Naive thymus-derived CD8-positive, alpha-beta T cell (primary cell): ENCODE measurements at places on chromosomes 6 and 20. TPM values are rescaled to one million over a fixed set of nuclear protein-coding genes. Genes with fewer than 3 reads are reported as not detected.

DNA sequence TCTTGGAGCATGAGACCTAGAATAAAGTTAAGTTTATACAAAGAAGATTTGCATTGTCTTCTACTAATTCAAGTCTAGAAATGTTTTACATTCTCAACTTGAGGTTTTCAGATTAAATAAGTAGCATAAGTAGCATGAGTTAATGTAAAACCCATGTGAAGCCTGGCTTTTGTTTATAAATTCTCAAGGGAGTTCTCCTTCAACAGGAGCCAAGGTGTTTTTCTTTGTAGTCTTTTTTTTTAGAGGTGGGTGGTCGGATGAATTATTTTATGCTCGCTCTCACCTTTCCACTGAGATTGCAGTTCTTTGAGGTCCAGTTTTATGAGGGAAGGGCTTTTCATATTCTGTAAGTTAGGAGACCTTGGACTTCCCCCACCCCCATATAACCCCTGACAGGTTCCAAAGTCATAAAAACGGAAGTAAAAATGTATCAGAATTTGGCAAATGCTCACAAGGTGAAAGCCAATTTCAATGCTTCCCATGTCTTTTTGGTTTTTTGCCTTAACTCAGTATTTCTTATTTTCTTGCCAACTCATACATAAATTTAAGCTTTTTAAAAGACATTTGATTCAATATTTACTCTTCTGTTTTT is 244.3 kb upstream of the ASCC3 start:
- no peak for DNase-seq

Gene COX4I2
- total RNA-seq = not detected

Gene MPIG6B
- total RNA-seq = 1.4 TPM

DNA sequence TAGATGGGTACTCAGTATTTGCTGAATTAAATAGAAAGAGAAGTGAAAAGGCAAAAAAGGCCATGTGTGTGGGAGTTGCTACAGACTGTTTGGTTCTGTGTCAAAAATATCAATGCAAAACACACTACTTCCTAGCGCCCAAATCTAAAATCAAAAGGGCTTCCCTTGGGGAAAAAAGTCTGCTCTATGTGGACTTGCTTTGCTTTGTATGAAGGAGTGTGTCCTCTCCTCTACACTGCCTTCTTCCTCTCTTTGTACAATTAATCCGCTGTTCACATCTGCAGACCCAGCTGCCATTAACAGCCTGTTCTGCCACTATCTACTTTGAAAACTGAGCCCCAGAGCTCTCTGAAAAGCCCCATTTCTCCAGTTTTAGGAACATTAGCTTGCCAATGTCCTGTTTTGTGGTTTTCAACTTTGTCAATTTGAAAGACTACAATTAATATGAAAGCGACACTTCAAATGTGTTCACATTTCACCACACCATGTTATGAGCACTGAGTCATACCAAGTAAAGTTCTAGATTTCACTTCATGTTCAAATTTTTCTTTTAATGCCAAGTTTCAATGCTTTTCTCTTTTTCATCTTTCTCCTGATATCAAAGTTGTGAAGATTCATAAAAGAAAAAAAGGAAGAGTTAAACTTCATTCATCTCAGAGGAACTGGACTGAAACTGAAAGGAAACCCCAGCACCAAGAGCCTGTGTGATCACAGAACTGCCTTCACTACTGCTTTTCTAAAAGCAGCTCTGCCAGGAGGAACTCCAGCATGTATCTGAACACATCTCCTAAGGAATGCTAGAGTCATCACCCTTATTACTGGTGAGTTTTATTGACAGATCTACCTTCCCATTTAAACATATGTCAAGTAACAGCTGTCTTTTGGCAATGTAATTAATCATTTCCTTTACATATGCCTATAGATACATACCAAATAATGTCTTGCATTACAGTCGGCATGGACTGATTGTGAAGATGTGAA is 102.6 kb downstream of the KIF13A start:
- no peak for DNase-seq

DNA sequence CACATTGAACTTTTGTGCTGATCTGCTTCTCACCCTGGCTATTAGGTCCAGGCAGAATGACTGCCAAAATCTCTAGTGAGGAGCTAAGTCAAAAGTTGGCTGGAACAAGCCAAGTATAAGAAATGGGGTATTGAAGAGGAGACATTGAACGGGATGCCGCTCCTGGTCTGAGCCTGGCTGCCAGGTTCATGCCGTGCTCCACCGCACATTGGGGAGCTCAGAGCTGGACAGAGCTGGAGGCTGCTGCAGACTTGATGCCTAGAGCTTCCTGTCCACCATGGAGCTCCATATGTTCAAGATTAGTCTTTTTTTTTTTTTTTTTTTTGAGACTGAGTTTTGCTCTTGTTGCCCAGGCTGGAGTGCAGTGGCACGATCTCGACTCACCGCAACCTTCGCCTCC is 4.1 kb upstream of the IFT52 start:
- DNase-seq = no peak

DNA sequence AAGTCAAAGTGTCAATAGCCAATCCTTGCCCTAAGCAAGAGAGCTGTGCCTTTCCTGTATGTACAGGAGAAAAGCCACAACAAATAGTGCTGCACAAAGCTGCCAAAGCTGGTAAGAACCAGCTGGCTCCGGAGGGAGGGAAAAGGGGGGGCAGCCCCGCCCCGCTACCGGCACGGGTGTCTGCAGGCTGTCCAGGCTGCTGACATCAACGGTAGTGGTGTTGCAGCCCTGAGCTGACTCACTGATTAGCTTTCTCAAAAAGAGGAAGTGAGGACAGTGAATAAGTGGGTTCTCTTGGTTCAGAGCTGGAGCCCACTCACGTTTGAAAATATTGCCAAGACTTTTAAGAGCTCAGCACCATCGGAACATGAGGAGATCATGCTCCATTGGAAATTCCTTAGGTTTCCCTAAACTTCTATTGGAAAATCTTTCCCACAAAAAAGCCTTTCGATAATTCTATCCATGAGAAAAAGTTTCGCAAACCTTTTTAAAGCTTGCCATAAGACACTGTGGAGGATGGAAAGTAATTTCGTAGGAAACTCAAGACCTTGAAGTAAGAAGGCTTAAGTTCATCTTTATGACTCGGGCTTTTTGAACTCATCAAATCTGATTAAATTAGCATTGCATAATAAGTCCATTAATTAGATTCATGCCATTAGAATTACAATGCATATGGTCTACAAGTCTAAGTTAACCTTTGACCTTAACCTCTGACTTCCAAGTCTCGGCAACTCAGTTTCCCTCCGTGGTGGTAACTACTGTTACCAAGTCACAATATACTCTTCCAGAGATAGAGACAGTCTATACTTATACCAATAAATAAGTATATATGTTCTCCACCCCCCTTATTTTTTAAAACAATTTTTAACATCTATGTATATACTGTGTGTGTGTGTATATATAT is 67.0 kb downstream of the TNFRSF21 start:
- peak; percentile 82 for DNase-seq

Gene SLC22A2
- not detected for total RNA-seq

DNA sequence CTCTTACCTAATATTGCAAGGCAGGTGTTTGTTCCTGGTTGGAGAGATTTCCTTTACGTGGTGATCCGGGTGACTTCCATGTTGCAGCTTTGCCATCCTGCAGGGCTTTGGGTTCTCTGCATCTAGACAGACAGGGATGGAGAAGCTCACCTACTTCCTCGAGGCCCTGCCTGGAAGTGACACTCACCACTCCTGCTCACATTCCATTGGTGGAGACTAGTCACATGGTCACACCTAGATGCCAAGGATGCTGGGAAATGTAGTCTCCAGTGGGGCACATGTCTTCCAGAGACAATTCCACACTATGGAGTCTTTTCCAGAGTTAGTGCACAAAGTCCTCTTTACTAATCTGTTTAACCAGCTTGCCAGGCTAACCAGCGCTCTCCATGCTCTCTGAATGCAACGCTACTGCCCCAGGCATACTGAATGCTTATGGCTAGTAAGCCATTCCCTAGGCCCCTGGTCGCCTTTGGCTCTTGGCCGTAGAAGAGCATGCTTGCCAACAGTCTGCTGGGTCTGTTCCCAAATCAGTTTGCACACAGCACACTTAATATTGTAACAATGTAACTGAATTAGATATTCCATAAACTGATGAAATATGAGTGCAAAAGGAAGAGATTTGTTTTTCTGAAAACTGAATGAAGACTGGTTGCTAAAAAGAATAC is 6.7 kb upstream of the KCNK15 start:
- peak; percentile 29 for DNase-seq

Gene NNAT
- total RNA-seq = not detected

- DNase-seq = no peak
Observed at GRCh38 chr6:35498422-35499067, 1.7 kb upstream of the TEAD3 start.
